ENCODE measurements at places on chromosomes 1 and 21. TPM values are rescaled to one million over a fixed set of nuclear protein-coding genes. Genes with fewer than 3 reads are reported as not detected.

GRCh38 chr1:157219600-157219999, 81.4 kb upstream of the ETV3 start:
- no peak for DNase-seq

The COG2 gene
- total RNA-seq = 20.3 TPM

The S100A5 gene
- 2.7 TPM for total RNA-seq

- no peak for DNase-seq
These were observed 353.9 kb upstream of the C1orf174 start for GRCh38 chr1:4253935-4254334.

GRCh38 chr1:155177192-155177917, 3.7 kb downstream of the TRIM46 start:
- no peak for DNase-seq

The CCDC190 gene
- total RNA-seq = not detected

DNA sequence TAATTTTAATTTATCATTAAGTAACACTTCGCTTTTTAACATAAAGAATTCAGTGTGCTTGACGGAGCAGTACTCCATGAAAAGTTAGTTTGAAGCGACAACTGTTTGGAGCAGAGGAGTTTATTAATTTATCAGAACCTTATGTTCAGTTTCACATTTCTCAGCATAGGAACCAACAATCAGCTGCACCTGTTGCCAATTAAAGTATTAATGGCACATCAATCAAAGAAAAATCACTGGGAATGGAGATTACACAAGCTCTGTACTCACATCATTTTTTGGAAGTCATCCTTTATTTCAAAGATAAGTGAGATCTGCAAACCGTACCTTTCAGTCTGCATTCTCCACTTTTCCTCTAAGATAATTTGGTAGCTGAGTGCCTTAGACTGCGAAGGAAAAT, 344.6 kb downstream of the LMO4 start:
- DNase-seq = no peak

- DNase-seq = no peak
These were observed 110.8 kb downstream of the CDC7 start for GRCh38 chr1:91611483-91611917.

The IGSF5 gene
- 0.87 TPM for total RNA-seq

GRCh38 chr1:177998696-177999631, 29.1 kb upstream of the SEC16B start:
- DNase-seq = no peak

DNA sequence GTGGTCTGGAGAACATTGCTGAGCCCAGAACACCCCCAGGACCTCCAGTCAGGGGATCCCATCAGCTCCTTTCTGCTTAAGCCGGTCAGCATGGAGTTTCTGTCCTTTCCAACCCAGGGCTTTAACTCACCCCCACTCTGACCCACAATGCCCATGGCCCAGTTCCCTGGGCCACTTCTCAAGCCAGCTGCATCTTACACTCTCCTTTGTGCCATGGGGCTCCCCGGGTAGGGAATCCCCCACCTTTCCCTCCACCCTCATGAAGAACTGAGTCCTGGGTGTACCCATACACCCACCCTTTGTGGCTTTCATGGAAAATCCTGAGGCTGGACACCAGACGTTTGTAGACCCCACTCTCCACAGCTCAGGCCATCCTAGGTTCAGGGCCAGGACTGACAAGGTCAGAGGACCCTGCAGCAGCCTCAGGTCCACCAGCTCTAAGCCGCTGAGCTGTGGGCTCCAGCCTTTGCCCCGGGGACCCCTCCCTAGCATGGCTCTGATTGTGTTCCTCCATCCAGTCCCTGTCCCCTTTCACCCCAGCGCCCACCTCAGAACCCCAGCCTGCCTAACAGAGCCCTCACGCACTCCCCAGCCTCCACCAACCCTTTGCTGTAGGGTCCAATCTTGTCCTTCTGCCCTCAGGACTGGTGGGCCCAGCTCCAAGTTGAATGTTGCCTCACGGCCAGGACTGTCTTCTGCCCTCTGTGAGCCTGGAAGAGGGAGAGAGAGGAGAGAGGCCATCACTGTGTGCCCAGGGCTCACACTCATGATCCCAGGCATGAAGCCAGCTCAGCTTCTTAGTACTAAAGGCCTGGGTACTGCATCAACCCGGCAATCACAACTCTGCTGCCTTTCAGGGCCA, 394.8 kb downstream of the MATN1 start:
- no peak for DNase-seq

The OR2T33 gene
- not detected for total RNA-seq

- DNase-seq = no peak
These were observed 126.4 kb upstream of the ARHGEF16 start for GRCh38 chr1:3327936-3328590.

- no peak for DNase-seq
These were observed 103.6 kb downstream of the RHOU start for GRCh38 chr1:228838717-228839500.

DNA sequence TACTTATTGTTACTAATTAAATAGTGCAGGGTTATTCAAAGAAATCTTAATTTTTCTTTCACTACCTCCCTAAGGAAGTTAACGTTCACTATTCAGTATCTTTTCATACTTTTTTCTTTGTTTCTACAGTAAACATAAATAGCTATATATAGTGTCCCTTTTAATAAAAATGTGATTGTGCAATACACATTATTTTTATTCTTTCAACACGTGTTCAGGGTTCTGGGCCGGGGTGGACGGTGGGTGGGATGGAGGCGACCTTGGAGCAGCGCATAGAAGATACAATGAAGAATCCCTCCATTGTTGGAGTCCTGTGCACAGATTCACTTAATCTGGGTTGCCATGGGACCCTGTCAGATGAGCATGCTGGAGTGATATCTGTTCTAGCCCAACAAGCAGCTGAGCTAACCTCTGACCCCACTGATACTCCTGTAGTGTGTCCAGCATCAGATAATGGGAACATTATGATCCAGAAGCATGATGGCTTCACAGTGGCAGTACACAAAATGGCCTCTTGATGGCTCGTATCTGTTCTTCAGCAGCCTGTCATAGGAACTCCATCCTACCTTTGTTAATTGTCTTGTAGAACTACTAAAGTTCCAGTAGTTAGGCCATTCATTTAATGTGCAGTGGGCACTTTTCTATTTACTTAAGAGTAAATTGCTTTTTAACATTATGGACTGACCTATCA, 155.9 kb upstream of the L1TD1 start:
- no peak for DNase-seq

DNA sequence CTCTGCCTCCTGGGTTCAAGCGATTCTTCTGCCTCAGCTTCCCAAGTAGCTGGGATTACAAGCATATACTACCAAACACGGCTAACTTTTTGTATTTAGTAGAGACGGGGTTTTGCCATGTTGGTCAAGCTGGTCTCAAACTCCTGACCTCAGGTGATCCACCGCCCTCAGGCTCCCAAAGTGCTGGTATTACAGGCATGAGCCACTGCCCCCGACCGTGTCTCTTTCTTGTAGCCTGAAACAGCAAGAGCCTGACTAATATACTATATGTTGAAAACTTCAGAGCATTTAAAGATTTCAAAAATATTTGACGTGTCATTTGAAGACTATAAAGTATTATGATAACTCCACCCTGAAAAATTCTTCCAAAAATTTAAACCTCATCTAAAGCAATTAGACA, 71.7 kb upstream of the ZNF648 start:
- DNase-seq = no peak

DNA sequence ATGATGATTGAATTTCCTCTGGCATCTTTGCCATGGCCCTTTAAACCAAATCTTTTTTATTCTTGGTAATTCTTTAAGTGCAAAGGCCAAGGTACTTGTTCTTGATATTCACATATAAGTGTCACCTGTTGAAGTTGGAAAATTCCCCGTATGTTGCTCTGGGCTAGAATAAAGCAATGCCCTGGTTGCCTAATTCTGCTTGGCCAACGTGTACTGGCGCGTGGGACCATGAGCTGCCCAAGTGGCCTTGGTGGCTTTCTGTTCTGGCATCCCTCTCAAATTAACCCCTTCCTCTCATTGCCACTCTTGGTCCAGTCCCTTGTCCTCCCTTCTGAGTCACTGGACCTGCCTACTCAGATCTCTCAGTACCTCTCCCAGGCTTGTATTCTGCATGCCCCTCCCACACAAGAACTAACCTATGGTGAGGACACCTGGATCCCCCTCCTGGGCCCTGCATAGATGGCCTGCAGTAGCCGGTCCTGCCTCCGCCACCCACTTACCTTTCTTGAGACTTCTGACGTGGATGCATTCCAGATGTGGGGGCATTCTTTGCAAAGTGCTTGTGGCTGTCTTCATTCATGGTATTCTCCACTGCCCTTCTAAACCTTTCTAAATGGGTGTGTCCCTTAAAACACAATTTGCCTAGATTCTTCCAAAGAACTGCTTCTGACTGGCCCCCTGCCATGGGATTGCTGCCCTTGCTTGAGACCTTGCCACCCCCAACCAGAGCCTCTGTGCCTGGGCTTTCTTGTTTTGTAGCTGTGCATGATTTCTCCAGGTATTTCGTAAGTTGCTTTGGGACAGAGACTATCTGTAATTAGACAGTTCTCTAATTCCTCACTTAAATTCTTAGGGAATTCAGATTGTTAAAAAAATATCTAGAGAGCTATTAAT, 152.4 kb downstream of the GALNT2 start:
- no peak for DNase-seq

GRCh38 chr1:94672934-94673333, 131.4 kb upstream of the F3 start:
- no peak for DNase-seq

The SLC44A3 gene
- 9.3 TPM for total RNA-seq

DNA sequence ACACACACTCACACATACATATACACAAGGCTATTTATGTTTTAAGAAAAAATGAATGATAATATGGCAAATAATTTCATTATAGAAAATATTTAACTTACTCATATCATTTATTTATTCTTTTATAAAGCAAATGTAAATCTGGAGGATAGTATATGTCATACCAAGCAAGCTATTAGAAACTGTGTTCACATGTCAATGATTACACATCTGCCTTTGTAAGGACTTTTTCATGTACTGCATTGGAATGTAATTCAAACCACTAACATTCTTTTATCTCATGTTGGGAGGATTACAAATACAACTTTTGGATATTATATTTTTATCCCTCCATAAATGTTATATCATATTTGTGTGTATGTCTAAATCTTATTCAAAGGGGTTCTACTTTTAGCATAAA, 1887.4 kb downstream of the NCAM2 start:
- no peak for DNase-seq

DNA sequence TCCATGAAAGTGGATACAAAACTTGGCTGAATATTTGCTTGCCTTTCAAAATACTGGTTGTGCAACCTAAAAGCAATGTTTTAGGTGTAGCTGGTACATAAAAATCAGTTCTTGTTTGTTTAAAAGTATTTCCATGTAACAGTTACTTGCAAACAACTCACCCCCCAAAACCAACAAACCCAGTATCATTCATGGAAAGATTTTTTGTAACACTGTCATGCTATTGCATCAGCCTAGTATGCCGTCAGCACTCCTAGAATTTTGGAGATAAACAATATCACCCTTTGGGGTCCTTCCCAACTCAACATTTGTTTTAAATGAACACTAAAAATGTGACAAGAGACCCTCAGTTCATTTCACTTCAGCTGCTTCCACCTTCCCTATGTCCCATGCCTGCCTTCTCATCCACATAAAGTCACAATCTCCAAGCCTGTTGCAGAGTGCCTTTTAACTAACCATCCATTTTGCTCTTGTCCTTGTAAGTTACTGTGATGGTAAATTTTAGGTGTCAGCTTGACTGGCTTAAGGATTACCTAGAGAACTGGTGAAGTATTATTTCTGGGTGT, 425.3 kb downstream of the DUSP10 start:
- DNase-seq = no peak

GRCh38 chr1:53145619-53145941, 3.1 kb upstream of the SLC1A7 start:
- DNase-seq = no peak

DNA sequence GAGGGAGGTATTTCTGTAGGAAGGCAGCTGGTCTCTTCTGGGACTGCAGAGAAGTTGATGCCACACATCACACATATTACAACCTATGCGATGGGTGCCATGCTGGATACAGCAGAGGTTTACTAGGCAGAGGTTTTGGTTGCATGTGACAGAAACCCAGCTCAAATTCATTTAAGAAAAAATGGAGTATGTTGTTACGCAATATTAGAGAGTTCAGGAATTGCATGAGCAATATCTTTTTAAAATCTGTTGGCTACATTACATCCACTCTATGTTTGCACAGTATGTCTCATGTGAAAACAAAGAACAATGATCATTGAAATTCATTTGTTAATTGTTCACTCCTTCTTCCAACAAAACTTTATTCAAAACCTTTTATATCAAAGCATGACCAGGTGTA, 425.2 kb downstream of the RWDD3 start:
- DNase-seq = no peak

DNA sequence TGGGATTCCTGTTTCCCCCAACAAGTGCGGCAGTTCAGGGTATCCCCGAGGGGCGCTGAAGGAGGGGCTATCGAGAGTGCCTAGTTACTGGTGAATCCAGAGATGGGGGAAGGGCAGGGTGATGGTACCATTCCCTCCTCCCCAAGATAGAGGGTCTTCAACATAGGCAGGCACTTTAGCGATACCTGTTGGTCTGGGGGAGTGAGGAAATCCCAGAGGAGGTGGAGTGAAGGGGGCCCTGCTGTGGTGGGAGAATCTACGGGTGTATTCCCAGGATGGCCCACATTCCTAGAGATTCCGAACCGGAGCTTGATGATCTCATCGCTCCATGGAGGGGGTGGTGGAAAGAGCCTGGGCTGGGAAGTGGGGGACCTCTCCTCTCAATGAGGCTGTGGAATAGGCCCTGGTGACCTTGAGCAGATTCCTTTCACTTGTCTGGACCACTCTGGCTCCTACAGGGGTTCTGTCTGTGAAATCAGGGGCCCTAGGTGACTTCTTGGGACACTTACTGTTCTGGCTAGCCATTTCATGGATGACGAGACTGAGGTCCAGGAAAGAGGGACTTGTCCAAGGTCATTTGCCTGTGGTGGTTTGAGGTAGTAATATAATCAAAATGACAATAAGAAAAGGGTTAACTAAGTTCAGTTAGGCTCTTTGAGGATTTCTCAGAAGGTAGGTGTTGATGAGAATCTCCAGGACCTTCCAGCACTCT, 52.7 kb upstream of the SYNC start:
- no peak for DNase-seq

DNA sequence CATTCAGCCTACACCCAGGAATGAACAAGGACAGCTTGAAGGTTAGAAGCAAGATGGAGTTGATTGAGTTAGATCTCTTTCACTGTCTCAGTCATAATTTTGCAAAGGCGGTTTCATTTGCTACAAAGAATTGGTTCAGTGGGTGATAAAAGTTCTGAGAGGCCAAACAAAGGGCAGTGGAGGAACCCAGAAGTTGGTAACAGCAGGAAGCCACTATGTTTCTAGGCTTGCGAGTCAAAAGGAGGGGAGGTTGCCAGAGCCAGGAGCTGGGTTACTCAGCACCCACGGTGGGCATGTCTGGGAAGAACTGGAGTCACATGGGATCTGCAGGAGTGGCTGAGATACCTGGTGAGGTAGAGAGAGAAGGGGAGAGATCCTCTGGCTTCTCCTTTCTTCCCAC, 64.2 kb upstream of the MRPS6 start:
- DNase-seq = no peak

The S1PR1 gene
- total RNA-seq = 1.7 TPM

The ALX3 gene
- total RNA-seq = not detected

- no peak for DNase-seq
These were observed 10.0 kb upstream of the AGPAT3 start for GRCh38 chr21:43854773-43855633.

The SERPINC1 gene
- total RNA-seq = not detected

GRCh38 chr1:184574588-184574987, 180.1 kb downstream of the EDEM3 start:
- no peak for DNase-seq
